Stimulated activated CD8-positive, alpha-beta memory T cell treated with anti-CD3 and anti-CD28 coated beads, Interleukin-2, amount 100 ng/mL, for 48 hours (primary cell): ENCODE measurements at places on chromosomes 7 and 10.

DNA sequence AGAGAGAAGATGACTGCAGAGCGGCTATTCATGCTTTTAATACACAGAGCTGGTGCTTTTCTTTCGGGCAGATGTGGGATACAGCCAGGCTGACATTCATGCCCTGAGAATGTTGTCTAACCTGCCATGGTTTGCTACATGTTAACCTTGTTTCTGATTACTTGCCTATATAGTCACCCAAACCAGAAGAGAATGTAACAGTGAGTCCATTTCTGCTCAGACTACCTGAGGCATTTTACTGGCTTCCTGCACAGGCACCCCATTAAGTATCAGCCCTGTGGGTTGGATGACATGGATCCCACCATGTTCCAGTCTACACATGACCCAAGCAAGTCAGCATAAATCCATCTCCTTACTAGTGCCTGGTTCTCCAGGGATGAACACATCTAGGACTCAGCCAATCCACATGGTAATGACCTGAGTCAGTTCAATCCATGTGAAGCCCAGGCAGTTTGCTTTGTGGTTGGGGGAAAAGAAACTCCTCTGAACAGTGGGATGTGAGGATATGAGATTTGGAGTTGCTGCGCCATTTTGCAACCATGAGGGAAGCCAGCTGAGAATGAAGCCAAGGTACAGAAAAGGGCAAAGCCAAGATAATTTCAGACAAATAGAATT lies 55.7 kb upstream of the MKX start:
- DNase-seq: no peak

DNA sequence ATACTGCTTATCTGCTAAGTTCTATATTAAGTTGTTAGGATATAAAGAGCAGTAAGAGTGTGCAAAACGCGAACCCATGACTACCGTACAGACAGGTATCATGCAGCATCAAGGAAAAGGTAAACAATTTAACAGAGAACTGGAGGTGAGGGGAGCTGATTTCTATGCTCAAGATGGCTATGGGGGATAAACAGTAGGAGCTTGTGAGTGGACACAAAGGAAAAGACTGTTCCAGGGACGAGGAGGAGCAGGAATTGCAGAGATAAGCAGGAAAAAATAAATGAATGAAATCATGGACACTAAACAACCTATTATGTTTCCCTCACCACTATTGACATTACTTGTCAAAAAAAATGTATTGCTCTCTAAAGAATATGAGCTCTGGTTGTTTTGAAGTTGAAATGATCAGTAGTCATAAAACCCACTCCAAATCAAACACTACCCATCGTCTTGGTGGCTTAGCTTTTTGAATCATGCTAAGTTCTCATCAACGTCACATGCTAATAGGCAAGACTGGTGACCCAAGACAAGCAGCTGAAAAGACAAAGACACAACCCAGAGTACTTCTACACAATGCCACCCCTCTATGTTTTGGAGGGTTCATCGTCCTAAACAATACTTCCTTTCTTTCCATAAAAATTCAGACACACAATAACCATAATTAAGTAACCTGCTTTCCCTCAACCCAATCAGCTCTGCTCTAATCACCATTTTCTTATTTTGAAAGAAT lies 102.7 kb downstream of the NRP1 start:
- no peak for DNase-seq

DNA sequence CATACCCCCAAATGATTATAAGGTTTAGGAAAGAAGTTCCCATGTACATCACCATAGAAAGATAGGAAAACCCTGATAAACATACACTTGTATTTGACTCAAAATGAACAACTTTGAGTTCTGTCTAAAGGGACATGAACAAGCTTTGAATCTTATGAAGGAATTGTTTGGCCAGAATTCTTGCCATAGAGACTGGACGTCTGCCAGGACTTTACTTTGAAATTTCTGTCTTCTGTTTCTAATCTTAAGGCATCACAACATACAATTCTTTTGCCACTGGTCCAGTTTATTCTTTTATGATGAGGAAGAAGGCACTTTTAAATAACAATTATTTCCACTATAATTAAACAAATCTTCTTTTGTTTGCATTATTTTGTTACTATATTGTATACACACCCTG lies 26.2 kb upstream of the CYP26C1 start:
- DNase-seq: no peak

- no peak for DNase-seq
These were observed 53.0 kb upstream of the CABCOCO1 start for GRCh38 chr10:61609701-61610100.

GRCh38 chr7:49580000-49580399 lies 193.4 kb upstream of the VWC2 start:
- DNase-seq: no peak

DNA sequence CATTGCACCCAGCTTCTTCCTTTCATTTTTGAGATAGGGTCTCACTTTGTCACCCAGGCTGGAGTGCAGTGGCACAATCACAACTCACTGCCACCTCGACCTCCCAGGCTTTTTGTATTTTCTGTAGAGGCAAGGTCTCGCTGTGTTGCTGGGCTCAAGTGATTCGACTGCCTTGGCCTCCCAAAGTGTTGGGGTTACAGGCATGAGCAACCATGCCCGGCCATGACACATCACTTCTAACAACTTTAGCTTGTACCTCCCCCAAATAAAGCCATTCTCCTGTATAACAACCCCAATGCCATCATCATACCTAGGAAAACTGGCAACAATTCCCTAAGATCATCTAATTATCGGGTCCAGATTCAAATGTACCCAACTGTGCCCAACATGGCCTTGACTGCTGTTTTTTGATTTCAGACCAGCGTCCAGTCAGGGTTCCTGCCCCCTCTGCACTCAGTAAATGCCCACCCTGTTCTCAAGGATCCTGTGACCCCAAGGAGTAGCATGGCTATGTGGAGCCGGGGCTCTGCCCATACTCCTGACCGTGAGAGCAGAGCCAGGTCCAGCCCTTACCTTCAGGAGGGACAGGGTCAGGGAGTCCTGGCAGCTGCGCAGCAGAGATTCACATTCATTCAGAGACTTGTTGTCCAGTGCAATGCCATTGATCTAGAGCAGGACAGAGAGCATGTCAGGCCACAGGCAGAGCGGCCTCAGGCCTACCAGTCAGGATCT lies 102.6 kb downstream of the DLG5 start:
- no peak for DNase-seq
